Colonic mucosa (tissue), 4 donors: ENCODE measurements at places on chromosomes 4 and X. TPM values are rescaled to one million over a fixed set of nuclear protein-coding genes. Genes with fewer than 3 reads are reported as not detected.

DNA sequence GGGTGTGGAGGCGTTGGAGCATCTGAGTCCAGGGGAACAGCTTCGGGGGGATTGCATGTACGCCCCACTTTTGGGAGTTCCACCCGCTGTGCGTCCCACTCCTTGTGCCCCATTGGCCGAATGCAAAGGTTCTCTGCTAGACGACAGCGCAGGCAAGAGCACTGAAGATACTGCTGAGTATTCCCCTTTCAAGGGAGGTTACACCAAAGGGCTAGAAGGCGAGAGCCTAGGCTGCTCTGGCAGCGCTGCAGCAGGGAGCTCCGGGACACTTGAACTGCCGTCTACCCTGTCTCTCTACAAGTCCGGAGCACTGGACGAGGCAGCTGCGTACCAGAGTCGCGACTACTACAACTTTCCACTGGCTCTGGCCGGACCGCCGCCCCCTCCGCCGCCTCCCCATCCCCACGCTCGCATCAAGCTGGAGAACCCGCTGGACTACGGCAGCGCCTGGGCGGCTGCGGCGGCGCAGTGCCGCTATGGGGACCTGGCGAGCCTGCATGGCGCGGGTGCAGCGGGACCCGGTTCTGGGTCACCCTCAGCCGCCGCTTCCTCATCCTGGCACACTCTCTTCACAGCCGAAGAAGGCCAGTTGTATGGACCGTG is 2.2 kb downstream of the AR start:
- peaks cover 22% of the 10 kb centered on the region for H3K27me3 ChIP-seq
- no peaks in the 10 kb centered on the region for H3K4me1 ChIP-seq
- no peak for DNase-seq

- no peak for DNase-seq
- H3K27me3 ChIP-seq: no peaks in the 10 kb centered on the region
- no peaks in the 10 kb centered on the region for H3K36me3 ChIP-seq
Measured at GRCh38 chr4:35975617-35976355, 268.5 kb downstream of the ARAP2 start.

- peak within 1 kb of the TSS; percentile 42 for H3K4me3 ChIP-seq
- no peaks in the 10 kb centered on the region for H3K27me3 ChIP-seq
Measured at GRCh38 chrX:21940356-21940829, at the start of gene SMS. SMS (plus strand) TSS chrX:21940709; CDS start chrX:21940825, 116 bp downstream.

GRCh38 chrX:17656556-17656955 is 80.7 kb upstream of the SCML1 start:
- no peak overlapping the region for H3K27ac ChIP-seq
- H3K4me1 ChIP-seq: no peaks in the 10 kb centered on the region
- H3K36me3 ChIP-seq: no peaks in the 10 kb centered on the region

- no peaks in the 10 kb centered on the region for H3K27me3 ChIP-seq
- no peaks in the 10 kb centered on the region for H3K36me3 ChIP-seq
- no peak for DNase-seq
- no peak overlapping the region for H3K27ac ChIP-seq
- H3K4me1 ChIP-seq: no peaks in the 10 kb centered on the region
Measured at GRCh38 chr4:20838476-20838875, 138.2 kb downstream of the PACRGL start.

The SLC25A5 gene
- 1,162 TPM for total RNA-seq

- H3K4me1 ChIP-seq: no peaks in the 10 kb centered on the region
- no peak overlapping the region for H3K4me3 ChIP-seq
- DNase-seq: peak; percentile 32
- H3K27me3 ChIP-seq: no peaks in the 10 kb centered on the region
Measured at GRCh38 chrX:22652596-22652995, 347.2 kb upstream of the DDX53 start.
